ENCODE measurements at places on chromosomes 5 and 9.

DNA sequence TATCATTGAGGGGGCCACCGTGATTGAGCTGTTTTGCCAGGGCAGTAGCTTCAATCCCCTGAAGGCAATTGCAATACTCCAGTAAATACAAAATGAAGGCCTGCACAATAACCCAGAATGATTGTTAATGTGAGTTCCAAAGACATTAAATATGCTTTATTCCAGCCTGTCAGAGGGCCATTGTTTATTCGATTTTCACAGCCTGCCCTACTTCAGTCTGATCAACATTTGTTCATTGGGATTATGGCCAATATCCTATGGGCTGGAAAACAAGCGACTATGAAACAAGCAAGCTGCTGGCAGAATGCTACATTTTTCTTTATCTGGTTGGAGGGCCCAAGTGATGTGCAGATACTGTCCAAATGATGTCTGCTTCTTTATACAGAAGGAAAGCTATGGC is 543.1 kb downstream of the TLE1 start:
- DNase-seq = no peak

DNA sequence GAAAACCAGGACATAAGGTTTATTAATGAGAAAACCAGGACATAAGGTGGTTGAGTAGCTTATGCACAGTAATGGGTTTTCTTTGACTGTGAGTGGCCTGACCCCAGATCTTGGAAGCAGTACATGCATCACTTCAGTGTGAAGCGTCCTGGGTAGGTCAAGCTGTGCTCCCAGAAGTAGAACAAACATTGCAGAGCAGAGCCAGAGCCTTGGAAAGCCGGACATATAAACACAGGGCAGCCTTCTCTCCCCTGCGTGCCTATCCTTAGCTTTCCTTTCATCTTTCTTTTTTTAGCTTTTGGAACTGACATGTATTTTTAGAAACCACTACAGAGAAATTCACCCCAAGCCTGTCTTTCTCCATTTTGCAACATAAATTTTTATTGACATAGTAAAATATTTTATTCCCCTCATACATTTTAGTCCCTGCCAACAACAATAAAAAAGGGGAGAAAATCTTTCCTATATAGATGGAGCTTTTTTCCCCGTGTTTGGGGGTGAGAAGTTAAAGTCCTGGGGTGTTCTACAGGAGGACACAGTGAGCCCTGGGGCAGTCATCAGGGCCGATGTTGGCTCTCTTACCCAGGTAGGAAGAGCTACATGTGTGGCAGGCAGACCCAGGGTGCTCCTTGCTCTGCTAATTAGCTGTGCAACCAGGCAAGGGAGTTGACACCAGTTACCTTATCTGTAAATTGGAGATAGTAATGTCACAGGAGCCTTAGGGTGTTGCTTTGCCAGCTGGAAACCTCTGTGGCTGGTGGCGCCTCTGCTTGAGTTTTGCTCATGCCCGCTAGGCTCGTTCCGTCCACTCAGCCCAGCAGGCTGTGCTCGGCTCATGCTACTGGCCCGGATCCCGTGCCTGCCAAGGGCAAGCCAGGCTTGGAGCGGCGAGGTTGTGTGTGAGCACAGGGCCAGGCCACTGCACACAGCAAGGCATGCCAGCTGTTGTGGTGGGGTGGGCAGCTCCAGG is 389.6 kb downstream of the KDM4C start:
- no peak for DNase-seq

DNA sequence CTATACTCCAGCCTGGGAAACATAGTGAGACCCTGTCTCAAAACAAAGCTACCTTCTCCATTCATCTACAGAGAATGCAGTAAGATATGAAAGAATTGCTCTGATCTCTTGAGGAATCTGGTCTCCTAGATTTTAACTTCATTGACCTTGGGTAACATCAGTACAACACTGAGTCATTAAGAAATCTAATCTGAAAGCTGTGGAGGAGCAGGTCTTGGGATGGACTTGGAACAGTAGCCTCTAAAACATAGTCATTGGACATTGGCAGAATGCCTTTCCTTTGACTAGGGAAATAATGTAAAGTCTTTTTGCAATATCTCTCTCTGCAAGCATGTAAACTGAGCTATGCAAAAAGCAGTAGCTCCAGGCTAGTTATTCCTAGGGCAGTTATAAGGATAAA is 58.1 kb downstream of the KCNN2 start:
- no peak for DNase-seq

GRCh38 chr9:116685166-116685565 is 1.9 kb upstream of the TRIM32 start:
- no peak for DNase-seq

DNA sequence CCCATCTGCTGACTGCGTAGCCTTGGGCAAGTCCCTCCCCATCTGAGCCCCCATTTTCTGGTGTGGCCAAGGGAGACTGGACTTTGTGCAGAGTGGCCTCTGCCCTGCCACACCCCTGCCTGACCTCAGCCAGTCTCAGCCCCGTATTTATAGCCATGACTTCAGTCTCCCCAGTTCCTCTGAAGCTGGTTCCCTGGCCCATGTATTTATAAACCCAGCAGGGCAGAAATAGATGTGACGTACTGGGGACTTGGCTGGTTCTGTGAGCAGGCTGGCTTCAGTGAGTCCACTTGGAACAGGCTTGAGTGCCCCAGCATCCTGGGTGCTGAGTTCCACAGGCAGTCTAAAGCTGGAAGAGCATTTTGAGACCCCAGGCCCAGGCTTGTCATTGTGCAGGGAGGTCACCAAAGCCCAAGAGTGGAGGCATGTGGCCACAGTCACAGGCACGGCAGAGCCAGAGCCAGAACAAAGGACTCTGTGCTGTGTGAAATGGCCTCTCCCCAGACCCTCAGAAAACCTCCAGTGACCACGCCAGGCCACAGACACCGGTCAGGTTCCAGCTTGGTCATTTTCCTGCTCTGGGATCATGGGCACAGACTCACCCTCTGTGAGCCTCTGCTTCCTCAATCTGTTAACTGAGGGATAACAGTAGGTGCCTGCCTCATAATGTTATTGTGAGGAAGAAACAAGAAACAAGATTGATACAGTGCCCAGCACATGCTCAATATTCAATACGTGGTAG is 30.4 kb upstream of the SYNPO start:
- no peak for DNase-seq

GRCh38 chr5:58640011-58640410 is 57.1 kb downstream of the RAB3C start:
- DNase-seq = no peak

- no peak for DNase-seq
Measured at GRCh38 chr9:124343533-124344290, 71.5 kb downstream of the PSMB7 start.
